ENCODE measurements at places on chromosomes 7 and 10.

DNA sequence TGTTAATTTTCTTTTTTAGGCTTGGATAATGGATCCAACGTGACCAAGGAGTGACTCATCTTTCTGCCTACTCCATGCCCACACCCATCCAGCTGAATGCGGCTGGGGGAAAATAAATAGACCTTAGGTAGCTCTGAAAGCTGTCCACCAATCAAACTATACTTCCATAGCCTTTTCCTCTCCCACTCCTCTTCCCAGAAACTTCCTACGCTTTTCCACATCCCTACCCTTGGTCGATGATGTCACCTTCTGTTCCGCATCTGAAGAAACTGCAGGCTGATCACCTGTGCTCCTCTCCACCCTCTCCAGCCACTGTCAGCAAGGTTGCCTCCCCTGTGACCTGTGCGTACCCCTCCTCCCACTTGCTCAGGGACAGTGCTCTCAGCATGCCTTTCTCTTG lies 359.8 kb upstream of the KLF6 start:
- DNase-seq, result peak; percentile 74

DNA sequence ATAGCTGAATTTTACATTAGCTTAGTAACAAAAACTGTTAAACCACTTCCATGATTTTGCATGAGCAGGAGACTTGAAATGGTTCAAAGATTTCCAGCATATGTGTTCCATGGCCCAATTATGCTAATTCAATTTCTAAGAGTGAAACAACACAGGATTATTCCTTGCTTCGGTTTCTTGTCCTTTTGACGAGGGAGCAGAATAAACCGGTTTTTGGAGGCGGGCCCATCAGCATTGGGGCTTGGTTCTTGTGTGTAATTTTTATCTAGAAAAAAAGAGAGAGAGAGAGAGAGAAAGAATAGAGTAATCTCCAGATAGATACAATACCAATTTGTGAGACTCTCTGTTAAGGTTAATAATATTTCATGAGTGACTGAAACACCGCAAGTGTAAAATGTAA lies 159.5 kb upstream of the ETV1 start:
- no peak for DNase-seq

DNA sequence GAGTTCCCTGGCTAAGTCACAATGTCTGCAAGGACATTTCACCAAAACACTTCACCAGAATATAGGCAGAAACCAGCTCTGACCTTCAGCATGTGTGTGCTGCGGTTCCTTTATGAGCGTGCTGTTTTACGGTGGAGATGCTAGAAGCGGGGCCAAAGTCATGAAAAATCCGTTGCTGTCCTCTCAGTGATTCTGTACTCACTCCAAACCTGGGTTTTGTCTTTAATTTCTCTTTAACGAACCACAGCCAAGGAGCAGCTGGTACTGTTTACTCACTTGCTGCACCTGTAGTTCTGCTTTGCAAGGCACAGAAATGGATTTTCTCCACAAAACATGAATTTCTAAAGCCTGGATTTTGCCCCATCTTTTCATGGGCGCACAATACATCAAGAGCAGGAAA lies 639.9 kb downstream of the PHTF2 start:
- DNase-seq, result no peak

DNA sequence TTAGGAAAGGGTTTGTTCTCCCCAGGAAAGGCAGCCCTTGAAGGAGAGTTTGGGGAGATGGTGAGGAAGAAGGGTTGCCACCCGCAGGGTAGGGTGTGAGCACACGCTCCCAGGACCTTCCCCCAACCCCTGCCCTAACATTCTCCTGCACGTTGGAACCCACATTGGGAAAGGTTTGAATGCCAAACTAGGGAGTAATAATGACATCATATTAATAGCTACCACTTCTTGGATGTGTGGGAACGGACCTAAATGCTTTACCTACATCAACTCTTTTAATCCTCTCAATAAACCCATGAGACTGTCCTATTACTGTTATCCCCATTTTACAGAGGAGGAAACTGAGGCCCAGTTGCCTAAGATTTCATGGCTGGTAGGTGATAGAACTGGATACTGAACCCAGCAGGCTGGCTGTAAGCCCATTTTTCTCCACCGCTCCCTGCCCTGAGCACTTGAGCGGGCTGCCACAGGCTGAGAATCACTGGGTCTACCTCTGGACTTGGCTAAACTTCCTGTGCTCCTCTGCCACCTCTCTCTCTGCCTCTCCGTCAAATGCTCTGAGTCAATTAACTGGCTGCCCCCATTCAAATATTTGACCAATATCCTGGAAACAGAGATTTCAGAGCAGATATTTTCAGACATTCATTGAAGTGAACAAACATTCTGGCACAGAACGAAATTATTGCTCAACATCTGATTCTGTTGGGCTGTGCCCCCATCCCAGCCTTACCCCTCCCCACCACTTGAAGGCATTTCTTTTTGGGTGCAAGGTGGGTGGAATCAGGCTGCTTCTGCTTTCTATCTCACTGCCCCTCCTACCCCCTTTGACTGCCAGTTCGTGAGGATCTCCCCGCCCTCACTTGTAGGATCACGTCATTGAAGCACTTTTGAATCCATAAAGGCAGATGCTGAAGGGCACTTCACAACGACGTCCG lies 129.7 kb downstream of the C10orf105 start:
- DNase-seq, result no peak

- DNase-seq, result no peak
Measured at GRCh38 chr10:20993830-20994527, 96.9 kb upstream of the NEBL start.

DNA sequence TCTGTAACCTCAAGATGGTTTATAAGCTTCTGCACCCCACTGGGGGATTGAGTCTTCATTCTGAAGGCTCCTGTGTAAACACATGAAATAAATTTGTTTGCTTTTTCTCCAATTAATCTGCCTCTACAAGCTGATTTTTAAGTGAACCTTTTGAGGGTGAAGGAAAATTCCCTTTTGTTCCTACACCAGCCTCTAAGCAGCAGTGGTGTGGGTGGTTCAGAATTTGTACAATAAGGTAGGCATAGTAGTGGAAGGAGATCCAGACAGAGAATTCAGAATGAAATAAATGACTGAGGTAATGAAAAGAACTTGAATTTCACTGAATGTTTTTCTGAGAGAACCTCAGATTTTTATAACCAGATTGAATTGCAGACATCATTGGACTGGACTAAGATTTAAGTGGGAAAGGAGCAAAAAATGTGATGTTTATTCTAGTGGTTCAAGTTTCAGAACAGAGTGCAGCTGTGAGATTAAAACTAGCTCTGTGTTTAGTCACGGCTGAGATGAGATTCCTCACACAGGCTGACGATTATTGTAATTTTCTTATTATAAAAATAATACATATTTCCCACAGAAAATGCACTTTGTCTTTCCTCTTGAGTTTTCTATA lies 1162.2 kb downstream of the TYW1 start:
- no peak for DNase-seq

DNA sequence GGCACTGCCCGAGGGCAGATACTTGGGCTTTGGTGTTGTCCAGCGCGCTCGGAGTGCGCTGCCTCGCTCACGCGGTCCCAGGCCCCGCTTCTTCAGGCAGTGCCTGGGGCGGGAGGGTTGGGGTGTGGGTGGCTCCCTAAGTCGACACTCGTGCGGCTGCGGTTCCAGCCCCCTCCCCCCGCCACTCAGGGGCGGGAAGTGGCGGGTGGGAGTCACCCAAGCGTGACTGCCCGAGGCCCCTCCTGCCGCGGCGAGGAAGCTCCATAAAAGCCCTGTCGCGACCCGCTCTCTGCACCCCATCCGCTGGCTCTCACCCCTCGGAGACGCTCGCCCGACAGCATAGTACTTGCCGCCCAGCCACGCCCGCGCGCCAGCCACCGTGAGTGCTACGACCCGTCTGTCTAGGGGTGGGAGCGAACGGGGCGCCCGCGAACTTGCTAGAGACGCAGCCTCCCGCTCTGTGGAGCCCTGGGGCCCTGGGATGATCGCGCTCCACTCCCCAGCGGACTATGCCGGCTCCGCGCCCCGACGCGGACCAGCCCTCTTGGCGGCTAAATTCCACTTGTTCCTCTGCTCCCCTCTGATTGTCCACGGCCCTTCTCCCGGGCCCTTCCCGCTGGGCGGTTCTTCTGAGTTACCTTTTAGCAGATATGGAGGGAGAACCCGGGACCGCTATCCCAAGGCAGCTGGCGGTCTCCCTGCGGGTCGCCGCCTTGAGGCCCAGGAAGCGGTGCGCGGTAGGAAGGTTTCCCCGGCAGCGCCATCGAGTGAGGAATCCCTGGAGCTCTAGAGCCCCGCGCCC lies at the start of gene NPY:
NPY (plus strand) TSS at position 294 of the 802 bp plus-strand sequence. CDS start 1,051 bp downstream, outside the sequence.
- DNase-seq, result no peak

DNA sequence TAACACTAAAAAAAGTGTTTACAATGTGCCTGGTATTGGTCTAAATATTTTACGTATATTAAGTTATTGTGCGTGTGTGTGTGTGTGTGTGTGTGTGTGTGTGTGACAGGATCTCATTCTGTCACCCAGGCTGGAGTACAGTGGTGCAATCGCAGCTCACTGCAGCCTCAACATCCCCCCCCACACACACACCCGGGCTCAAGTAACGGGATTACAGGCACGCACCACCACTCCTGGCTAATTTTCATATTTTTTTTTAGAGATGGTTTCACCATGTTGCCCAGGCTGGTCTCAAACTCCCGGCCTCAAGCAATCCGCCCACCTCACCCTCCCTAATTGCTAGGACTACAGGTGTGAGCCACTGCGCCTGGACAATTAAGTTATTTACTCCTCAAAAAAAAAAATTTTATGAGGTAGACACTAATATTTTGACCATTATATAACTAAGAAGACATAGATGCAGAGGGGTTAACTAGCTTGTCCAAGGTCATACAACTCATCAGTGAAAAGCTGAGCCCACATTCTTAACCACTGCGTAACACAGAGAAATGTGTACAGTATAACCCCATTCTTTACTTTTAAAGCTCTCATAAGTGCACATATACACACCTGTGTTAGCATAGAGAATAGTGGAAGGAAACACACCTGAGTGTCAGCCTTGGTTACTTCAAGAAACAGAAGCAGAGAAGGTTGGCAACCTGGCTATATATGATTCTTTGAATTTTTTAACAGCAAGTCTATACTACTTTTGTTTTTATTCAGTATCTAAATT lies 35.0 kb downstream of the DNAJC12 start:
- DNase-seq, result no peak

DNA sequence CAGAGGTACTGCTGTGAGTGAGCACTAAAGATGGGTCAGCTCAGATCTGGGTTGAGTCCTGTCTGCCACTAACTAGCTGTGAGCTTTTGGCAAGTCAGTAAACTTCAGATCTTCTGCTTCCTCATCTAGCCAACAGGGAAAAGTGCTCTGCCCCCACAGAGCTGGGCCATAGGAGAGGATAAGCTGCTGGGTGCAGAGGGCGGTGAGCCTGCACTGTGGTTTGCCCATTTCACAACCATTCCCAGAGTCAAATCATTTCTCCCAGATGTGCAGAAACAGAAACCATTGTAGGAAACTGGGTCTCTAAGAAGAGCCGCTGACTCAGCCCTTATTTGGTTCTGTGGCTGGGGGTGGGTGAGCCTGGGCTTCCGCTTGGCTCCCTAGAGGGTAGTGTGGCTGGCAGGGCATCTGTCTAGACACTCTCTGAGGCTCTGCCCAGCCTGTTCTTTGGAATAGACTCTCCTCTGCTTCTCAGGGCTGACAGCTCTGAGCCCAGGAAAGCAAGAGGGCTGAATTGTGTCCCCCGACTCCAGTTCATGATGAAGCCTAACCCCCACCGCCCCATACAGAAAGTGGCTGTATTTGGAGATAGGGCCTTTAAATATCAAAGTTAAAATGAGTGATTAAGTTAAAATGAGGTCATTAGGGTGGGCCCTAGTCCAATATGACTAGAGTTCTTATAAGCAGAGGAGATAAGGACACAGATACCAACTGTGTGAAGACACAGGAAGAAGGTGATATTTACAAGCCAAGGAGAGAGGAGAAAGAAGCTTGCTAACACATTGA lies 29.5 kb upstream of the ARHGAP22 start:
- DNase-seq, result no peak

- DNase-seq, result no peak
Measured at GRCh38 chr7:106121189-106121810, 9.2 kb upstream of the SYPL1 start.

- DNase-seq, result no peak
Measured at GRCh38 chr10:22704942-22705341, 9.4 kb downstream of the PIP4K2A start.

- no peak for DNase-seq
Measured at GRCh38 chr10:125163803-125164202, 3.4 kb upstream of the CTBP2 start.

DNA sequence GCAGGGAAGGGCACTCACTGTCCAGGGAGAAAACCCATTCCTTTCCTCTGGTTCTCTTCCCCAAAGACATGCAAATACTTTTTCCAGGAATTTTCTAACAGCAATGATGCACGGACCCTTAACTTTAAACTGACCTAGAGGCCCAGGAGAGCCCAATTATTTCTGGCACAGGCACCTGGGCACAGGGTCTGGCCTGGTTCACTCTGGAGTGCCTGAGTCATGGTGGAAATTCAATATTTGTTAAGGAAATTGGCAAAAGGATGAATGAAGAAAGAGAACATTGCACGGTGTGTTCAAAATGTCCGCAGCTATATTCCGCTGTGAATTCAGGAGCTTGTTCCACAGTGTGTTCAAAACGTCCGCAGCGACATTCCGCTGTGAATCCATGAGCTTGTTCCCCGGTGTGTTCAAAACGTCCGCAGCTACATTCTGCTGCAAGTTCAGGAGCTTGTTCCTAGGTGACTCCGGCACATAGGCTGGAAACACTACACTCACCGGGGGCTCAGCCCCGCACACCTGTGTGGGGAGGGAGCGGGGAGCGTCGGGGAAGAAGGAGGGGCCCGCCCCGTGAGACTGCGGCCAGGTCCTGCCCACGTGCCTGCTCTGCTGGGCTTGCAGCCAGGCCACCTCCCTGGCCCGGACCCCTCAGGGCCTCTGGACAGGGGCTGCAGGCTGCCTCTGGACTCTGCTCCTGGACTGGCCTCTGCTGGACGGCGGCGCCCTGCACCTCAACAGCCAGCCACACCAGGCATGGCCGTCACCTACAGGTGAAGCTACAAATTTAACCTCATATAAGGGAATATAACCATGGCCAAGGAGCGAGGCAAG lies 72.0 kb upstream of the FAM20C start:
- no peak for DNase-seq

- no peak for DNase-seq
Measured at GRCh38 chr10:29618341-29619171, 16.2 kb downstream of the SVIL start.

DNA sequence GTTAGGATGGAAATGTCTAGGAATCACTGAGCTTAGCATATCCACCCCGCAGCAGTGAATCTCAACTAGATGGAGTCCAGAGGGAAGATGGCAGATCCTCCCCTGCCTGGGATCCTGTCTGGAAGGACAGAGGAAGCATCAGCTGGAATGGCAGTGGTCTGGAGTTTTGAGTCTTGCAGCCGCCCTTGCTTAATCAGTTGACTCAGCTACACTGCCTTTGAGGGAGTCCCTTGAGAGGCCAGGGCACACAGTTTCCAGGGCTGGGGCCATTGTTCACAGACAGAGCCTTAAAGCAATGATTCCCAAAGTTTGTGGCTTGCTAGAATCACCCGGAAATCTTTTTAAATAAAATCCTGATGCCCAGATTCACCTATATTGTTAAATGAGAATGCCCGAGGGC lies 128.1 kb downstream of the NT5C2 start:
- no peak for DNase-seq

DNA sequence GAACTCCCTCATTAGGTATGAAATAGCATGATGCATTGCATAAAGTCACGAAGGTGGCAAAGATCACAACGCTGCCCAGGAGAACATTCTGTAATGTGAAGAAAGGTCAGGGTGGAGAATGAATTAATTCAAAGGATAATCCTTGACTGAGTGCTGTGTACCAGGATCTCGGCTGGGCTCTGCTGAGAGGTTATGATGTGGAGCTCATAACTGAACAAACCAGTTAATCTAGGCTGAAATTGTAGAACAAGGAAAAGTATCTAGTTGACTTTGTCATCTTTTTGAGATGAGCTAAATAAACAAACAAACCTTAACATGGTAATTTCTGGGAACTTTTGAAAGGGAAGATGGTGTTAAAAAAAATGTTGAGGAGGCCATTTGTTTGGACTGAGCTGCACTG lies 6.1 kb downstream of the MSMB start:
- no peak for DNase-seq

Data from RWPE1 (cell line).